ENCODE measurements at places on chromosomes 6 and 20.

GRCh38 chr20:46545077-46545826, 5.2 kb downstream of the OCSTAMP start:
- no peak for DNase-seq

DNA sequence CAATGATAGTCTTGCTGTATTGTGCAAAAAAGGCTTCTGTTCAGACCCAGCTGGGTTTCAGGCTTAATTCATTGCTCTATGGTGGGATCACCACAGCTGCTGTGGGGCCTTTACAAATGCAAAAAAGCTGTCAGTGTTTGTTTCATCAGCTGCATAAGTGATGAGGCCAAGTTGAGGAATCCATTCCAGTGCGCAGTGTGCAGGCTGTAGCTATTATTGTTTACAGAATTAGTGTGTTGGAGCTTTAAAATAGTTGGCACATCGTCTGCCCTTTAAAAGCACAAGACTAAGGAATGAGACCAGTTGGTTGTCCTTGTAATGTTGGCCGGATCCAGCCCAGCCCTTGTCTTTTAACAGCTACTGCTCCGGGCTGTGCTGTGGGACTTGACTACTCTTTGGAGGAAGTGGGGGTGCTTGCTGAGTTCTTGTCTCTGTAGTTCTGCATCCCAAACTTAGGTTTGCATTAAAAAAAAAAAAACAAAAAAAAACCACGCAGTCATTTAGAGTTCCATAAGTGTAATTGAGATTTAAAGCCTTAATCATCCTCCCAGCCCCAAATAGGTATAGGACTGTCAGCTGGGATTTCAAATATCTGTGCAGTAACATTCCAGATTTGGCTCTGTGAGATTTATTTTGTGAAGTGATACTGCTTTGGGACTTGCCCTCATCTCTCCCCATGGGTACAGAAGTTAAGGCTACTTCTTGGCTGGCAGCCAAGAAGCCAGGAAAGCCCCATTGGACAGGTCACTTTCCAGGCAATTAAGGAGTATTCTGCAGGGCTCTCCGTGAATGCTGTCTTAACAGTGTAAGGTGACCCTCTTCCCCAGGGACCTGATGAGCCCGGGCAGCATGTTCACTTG, 19.3 kb downstream of the JARID2 start:
- DNase-seq: no peak

DNA sequence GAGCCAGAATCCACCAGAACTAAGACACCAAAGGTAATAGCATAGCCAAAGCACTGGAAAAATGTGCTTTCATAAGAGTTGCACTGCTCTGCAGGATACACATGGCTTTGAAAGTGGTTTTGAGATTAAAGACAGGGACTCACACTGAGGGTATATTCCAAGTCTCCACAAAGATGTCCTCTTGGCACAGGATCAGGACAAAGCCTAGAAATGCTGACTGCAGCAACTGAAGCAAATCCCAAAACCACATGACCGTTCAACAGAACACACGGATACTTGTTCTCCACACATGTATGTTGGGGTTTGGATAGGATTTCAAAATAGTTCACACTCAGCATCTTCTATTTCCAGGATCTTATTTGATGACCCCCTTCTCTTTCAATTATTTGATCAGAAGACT, 364.3 kb upstream of the HSF2 start:
- DNase-seq: no peak

DNA sequence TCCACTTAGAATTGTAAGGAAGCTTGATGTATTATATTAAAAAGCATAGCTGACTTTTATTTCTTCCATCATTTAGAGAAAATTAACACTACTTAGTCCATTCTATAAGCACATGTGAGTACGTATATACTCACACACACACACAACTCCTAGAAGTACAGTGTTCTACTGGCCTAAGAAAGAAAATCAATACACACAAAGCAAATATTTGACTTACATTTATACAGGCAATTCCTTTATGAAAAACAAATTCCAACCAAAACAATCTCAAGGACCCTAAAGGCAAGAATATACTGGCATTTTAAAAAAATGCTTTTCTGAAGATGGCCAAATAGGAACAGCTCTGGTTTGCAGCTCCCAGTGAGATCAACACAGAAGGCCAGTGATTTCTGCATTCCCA, 71.9 kb downstream of the NRSN1 start:
- no peak for DNase-seq

- no peak for DNase-seq
These were observed 83.0 kb downstream of the SCAF8 start for GRCh38 chr6:154815938-154816820.

DNA sequence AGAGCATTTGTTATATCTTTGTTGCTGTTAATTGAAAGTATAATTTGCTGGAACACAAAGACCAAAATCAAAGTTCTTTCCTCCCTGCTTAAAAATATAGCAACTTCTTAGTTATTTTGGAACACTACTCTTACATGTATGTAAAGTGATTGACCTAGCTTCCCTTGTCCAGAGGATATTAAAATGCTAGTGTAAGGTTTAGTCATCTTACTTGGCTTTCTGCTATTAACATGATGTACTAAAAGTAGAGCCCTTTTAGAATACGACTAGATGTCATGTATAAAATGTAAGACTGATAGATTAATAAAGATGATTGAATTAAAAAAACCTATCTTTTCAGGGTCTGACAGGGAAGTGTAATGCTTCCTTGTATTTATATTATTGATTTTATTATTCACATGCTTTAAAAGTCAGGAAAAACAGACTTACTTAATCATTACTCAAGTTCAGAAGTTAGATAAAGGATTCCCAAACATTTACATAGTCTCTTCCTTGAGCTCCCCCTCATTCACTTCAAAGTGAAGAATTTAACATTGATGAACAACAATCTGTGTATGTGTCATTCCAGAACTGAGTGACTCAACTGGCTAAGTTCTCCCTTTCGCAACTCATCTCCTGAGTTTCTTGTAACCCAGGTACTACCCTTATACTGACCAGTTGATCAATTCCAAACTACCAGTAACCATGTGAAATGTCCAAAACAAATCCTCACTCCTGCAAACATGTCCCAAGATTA, 50.9 kb downstream of the BTBD9 start:
- DNase-seq: no peak
